ENCODE measurements at places on chromosomes 1 and 21.

DNA sequence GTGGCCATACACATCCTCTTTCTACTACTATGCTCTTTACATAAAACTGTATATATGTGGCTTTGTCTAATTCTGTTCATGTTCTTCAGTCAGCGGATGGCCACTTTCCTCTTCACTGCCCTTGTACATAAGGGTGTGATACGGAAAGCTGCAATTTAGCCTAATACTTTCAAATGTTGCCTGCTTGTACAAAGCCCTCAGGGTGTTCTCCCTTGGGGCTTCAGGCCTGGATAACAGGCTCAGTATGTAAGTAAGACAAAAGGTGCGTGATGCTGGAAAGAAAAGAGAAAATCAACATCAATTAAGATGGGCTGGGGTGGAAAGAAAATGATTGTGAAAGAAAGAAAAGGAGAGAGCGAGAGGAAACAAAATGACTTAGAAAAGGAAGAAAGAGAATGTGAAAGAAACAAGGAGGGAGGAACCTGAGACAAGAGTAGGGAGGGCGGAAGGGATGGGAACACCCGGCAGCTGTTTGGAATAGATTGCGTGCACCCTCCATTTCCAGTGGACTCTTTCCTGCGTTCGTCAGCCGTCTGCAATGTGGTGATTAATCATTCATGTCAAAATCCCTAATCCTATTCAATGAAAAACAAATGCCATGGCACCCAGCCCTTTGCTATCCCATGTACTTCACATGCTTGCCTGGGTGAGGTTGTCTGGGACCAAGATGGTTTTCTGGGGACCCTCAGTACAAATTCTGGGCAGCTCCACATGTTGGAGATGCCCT is 553.6 kb downstream of the NUF2 start:
- no peak for DNase-seq

GRCh38 chr1:109396871-109397580 is 692 bp downstream of the SORT1 start:
- no peak for DNase-seq

DNA sequence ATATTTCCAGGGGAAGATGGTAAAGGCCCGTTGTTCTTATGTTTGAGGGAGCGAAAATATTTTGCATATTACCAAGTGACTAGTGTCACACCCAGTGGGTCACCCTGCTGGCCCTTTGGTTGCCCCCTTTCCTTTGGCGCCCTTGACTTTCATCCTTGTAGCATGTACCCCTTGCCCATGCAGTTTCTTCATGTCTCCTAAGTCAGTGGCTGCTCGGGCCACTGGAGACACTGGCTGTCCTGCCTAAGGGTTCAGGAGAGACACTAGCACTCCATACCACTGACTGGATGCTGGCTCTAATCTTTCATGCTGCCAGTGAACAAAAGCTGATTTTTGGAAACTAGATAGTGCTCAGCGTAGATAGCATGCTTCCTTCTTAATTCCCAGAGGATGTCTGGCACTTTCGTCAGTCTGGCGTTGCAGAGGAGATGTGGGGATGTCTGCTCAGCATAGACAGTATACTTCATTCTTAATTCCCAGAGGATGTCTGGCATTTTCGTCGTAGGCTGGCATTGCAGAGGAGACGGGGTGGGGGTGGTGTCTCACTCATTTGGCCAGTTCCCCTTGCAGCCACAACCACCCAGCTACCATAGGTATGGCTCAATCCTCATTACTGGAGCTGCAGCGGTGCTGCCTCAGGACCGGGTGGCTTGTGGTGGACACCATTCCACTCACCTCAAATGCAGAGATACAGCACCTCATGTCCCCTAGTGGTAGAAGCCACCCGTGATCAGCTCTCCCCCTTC is 770.9 kb upstream of the TPTE start:
- DNase-seq: no peak

DNA sequence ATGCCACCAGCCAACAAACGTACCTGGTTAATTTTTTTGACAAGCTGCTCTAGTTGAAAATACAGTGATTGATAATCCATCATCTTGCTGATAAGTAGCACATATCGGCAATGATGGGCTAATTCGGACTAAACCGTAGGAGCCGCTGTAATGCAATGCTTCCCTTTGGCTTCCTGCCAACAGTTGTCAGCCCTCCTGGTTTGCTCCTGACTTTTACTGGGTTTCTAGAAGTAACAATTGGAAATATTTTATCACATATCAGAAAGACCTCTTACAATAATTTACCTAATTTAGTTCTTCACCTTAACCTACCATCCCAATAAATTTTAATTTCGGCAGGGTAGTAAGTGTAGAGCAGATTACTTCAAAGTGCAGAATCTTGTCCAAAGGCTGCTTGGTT is 148.5 kb downstream of the DHRS3 start:
- no peak for DNase-seq

DNA sequence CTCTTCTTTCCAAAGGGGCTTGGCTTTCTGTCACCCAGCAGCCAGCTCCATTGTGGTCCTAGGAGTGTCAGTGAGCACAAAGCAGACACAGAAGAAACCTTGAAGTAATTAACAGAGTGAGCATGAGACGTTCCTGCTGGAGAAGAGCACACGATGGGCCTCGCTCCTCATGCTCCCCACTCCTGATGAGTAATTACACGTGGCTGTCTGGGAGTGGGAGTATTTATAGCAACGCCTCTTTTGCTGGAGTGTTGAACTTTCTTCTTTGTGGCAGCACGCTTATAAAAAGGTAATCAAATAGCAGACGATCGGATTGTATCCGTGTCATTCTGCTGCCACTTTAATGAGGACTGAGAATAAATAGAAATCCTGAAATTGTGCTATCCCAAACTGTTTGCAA is 185.8 kb downstream of the CAMTA1 start:
- DNase-seq: no peak

DNA sequence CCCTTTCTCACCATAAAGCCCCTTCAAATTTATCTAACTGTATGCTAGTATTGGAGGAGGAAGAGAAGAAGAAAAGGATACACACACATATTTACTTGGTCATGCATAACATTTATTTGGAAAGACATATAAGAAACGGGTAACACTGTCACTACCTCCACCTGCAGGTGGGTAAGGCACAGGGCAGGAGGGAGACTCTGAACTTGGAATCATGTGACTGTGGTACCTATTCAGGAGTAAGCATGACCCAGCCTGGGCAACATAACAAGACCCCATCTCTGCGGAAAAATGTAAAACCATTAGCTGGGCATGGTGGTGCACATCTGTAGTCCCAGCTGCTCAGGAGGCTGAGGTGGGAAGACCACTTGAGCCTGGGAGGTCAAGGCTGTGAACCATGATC is 1.4 kb upstream of the PADI6 start:
- no peak for DNase-seq

GRCh38 chr21:45640888-45641479 is 2.5 kb upstream of the PCBP3 start:
- peak; percentile 23 for DNase-seq

DNA sequence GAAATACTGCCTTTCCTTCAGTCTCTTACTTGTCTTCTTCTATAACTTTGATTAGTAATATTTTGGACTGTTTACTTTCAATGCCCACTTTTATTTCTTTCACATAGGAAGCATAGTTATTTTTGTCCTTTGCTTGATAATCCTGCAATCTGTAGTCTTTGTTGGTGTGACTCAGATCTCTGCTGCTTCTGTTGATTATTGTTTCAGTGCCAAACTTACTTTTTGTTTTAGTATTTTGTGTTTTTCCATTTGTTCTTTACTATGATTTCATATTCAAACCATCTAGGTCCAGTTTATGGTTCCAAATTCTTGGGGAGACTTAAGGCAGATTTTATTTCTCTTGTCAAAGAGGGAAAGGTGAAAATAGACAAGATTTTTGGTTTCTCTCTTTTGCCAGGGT is 399.9 kb downstream of the HLX start:
- no peak for DNase-seq

- no peak for DNase-seq
These were observed 2.4 kb downstream of the PAQR7 start for GRCh38 chr1:25873120-25873519.

DNA sequence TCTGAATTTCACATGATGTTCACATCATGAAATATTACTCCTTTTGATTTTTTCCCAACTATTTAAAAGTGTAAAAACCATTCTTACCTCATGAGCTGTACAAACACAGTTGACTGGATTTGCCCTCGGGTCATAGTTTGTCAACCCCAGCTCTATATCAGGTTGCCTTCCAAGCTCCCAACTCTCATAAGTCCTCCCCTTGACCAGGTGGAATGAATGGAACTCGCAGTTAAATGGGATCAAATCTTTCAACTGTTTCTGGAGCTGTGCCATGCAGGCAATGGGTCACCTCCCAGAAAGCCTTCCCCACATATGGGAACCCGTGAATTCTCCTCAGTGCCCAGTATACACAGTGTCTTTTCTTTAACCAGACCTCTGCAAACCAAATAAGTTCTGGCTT is 169.8 kb upstream of the FOXD3 start:
- DNase-seq: no peak

DNA sequence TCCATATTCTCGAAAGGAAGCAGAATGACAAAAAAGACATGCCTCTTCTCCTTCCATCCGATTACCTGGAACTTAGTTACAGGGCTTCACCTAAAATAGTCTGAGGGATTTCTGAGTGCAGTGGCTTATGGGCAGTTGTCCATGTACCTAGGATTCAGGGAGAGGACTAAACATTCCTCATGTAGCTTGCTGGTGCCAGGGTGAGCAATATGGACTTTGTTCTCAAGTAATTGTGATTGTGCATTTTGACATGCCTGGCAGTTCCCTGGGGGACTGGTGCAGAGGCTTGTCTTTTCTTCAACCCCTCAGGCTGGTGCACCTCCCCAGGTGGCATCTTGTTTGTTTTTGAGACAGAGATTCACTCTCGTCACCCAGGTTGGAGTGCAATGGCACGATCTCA is 6.1 kb upstream of the PSEN2 start:
- no peak for DNase-seq

- no peak for DNase-seq
These were observed 7.5 kb downstream of the XKR8 start for GRCh38 chr1:27967106-27967883.

GRCh38 chr1:45647248-45648021 is 23.6 kb upstream of the CCDC17 start:
- peak; percentile 16 for DNase-seq

GRCh38 chr1:75353051-75353450 is 218.9 kb downstream of the LHX8 start:
- DNase-seq: no peak

DNA sequence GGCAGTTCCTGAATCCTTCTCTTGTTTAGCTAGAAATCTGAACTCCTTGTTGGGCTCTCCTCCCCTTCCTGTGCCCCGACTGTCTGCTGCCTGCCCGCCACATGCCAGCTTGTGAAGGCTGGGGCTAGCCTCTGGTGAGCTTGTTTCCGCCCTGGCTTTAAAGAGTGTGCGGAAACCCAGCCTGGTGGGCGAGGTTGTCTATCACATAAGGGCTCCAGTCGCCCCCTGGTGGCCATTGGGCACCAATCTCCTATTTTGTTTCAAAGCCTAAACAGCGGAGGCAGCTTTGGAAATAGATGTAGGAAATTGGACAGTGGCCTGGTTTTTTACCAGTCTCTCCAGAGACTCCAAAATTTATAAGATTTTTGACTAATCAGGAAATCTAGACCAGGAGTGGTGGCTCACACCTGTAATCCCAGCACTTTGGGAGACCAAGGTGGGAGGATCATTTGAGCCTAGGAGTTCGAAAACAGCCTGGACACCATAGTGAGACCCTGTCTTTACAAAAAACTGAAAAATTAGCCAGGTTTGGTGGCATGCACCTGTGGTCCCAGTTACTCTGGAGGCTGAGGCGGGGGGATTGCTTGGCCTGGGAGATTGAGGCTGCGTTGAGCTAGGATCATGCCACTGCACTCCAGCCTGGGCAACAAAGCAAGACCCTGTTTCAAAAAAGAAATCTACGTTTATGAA is 9.8 kb downstream of the ATP8B2 start:
- DNase-seq: peak; percentile 91

GRCh38 chr1:31880957-31881687 is 57.0 kb downstream of the PTP4A2 start:
- no peak for DNase-seq

- no peak for DNase-seq
These were observed 17.5 kb upstream of the KAZN start for GRCh38 chr1:14580986-14581385.

GRCh38 chr1:204799630-204800029 is 71.0 kb upstream of the NFASC start:
- no peak for DNase-seq

DNA sequence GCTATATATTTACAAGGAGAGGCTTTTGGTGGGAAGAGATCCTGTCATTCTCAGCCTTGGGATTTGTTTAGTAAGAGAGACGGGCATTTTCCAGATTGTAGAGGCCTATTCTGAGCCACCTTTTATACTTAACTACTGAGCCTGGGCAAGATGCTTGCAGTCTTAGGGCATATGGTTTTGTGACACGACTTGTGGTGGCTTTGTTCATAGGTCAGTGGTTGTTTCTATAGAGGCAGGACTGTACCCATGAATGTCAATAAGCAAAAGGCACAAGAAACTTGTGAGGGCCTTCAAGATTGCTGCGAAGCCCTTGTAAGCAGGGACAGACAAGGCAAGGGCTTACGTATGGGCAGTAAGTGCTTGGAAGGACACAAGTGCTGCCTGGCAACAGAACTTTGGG is 3.4 kb upstream of the FCRL3 start:
- no peak for DNase-seq

DNA sequence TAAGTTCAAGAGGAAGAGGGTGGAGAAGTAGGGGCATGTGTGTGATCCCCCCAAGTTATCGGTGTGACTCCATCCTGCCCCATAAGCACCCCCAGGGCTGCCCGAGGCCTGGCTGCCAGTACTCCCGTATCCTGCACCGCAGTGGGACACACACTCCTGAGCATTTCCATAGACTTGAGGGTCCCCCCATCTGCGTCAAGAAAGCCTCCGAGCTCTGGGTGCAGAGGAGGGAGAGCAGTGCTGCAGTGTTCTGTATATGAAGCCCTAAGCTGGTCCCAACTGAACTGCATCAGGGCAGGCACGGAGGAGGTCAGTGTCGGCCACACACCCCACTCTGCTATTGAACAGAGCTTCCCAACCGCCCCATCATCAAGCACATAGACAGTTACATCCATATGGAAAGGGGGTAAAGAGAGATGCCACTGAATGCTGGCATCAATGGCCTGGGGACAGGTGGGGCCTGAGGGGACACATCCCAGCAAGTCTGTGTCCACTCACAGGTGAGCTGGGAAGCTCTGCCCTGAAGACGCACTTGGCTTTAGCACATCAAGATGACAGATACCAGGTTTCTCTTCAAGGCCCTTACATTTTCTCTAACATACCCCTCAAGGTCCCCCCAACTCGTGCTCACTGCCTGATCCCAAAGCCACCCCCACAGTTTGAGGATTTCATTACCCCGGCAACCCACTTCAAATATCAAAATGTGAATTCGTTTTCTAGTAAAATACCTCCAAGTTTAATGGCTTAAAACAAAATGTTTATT is 64.3 kb downstream of the EVA1C start:
- no peak for DNase-seq

- no peak for DNase-seq
These were observed 739 bp downstream of the SMG5 start for GRCh38 chr1:156281693-156282478.

GRCh38 chr1:59367301-59368007 is 70.6 kb downstream of the FGGY start:
- DNase-seq: no peak

Data from CD4-positive, alpha-beta T cell treated with Interleukin-1 beta for 1 hour (primary cell).